ENCODE measurements at places on chromosomes 12 and 14.

GRCh38 chr14:104262515-104263514 lies 124.4 kb downstream of the KIF26A start:
- no peak for DNase-seq

- DNase-seq = no peak
Observed at GRCh38 chr12:122406701-122407164, 15.7 kb downstream of the CLIP1 start.

- no peak for DNase-seq
Observed at GRCh38 chr14:101200650-101201516, 297.4 kb upstream of the RTL1 start.

DNA sequence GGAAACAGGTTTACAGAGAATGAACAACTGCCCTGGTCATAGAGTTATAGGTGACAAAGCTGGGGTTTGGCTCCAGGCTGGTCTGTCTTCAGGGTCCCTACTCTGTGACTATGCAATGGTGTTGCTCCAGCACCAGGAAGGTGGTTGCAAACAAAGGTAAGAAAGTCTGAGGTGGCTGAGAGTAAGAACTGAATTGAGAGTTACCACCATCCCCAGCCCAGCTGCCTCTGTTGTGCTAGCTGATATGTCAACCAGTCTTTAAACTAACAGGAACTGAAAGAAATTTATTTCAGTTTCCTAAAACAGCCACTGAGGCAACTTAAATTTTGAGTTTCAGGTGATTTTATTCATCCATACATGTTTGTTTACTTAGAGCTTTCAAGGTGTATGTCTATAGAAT lies 111.0 kb upstream of the LRIG3 start:
- no peak for DNase-seq

- no peak for DNase-seq
Observed at GRCh38 chr12:88903333-88903732, 323.1 kb upstream of the KITLG start.

DNA sequence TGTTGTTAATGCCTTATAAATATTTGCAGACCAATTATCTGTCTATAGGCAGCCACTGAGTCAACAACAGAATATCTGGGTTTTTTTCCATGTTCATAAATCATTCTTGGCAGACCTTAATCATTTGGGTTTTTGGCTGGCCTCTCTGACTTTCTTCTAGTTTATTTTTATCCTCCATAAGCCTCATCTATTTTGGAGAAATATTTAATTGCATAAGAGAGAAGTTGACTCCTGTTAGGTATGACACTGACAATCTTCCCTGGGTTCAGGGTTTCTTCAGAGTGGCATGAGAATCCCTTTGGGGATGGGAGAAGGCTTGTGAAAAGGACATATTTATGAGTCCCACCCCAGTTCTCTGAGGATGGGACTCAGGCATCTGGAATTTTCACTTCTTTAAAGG lies 299.8 kb downstream of the NRXN3 start:
- no peak for DNase-seq
